ENCODE measurements at places on chromosomes 7 and 10. TPM values are rescaled to one million over a fixed set of nuclear protein-coding genes. Genes with fewer than 3 reads are reported as not detected.

The PAX2 gene
- not detected for total RNA-seq

The RAPGEF5 gene
- total RNA-seq, result 87.8 TPM

DNA sequence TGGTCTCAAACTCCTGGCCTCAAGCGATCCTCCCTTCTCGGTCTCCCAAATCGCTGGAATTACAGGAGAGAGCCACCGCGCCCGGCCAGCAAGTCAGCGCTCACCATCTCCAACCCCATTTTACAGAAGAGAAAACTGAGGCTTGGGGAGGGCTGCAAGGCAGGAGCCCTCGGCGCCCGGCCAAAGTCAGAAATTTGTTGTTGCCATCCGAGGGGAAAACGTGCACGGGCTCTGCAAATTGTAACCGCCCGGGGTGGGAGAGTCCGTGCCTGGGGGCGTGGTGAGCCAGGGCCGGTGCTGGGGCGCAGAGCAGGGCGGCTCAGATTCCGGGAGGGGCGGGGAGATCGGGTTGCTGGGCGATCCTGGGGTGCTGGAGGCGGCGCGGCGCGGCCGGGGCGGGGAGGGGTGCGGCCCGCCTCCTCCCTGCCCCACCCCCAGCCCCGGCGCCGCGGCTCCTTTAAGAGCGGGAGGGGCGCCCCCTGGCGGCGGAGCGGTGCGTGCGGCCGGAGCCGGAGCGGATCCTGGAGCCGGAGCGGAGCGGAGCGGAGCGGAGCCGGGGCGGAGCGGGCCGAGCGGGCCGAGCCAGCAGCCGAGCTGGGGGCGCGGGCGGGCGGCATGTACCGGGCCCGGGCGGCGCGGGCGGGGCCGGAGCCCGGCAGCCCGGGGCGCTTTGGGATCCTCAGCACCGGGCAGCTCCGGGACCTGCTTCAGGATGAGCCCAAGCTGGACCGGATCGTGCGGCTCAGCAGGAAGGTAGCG is at the start of gene VPS37D:
Gene VPS37D, plus strand, starts transcription at position 488 of the 759 bp plus-strand sequence. Its CDS starts 128 bp downstream, at position 616.
- DNase-seq, result peak; percentile 97

DNA sequence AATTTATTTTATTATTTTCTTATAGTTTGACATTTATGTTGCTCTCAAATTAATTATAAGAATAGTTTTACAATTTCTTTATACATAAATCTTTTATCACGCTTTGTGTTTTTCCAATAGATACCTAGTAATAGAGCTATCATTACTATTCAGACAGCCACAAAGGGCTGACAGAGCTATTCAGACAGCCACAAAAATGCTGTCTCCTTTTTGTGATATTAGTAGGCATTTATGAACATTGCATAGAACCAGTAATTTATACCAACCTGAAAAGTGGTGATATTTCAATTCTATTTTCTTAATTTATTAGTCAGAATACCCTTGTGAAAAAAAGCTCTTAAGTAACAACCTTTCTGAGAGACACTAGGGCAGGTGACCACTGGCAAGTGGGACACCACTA is 34.2 kb upstream of the IGFBP3 start:
- no peak for DNase-seq

DNA sequence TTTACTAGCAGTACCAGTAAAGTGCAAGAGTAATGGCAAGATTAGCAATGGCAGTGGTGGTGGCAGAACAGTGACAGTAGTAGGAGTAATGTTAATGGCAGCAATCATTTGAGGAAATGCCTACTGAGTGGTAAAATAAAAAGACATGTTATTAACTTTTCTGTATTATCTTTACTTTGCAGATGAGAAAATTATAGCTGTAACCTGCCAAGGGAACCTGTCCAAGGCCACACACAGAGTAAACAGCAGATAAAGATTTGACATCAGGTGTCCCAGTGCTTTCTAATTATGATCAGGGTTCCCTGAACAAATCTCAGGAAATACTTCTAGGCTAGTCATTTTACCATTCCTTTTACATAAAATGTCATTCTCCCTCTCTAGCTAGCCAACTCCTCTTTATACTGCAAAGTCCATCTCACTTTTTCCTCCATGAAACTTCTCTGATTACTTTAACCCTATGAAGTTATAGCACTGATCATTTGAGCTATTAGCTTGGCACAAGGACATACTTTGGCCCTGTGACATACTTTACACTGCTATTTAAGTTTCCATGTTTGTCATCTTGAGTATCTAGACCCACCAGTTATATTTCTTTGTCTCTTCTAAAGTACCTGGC is 219.1 kb downstream of the TAX1BP1 start:
- no peak for DNase-seq

- DNase-seq, result no peak
These were observed 269.6 kb downstream of the ELFN1 start for GRCh38 chr7:1939434-1940401.

DNA sequence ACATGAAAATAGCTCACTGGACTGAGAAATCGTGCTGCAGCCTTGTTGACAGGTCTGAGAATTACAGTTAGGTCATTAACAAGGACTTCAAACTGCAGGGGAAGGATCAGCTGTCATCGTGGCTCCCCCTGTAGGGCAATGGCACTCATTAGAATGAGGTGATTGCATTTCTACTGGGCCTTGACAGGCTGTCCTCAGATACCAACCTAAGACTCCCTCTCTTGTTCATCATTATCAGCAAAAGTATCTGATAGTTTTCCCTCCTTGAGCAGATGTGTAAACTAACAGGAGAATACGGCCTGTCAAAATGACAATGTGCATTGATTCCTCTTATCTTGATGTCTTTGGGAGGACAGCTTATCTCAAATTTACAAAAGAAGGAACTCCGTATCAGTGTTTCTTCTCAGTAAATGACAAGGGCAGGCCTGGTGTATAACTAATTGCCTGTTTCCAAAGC is 648.5 kb upstream of the LRRN3 start:
- DNase-seq, result peak; percentile 36

Data from mucosa of descending colon (tissue), 3 donors.